ENCODE measurements at places on chromosomes 3 and 15.

GRCh38 chr3:8489278-8489792 lies 12.3 kb upstream of the LMCD1 start:
- DNase-seq: no peak

- DNase-seq: no peak
These were observed 54.5 kb upstream of the APEH start for GRCh38 chr3:49619649-49620048.

DNA sequence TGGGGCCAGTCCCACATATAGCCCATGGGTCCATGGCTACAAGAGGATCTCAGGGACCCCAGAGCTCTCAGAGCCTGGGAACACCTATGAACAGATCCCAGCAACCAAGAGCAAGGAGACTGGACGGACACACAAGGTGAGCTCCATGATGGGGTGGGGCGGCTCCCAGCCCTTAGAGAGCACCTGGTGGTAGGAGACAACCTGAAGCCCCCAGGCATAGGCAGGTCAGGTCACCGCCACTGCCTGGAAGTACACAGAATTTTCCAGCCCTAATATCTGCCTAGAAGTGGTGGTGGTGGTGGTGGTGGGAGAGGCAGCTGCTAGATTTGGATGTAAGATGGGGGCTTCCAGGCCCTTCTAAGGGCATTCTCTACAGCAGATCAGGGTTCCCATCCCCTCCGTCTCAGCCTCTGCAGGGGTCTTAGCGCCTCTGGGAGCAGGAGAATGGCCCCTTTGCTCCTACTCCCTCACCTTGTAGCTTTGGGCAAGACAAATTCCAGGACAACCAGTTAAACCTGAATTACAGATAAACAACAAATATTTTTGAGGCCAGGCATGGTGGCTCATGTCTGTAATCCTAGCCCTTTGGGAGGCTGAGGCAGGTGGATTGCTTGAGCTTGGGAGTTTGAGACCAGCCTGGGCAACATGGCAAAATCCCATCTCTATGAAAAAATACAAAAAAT lies 9.2 kb downstream of the SH2D7 start:
- DNase-seq: no peak

- no peak for DNase-seq
These were observed 13.1 kb upstream of the VIPR1 start for GRCh38 chr3:42489116-42489936.

DNA sequence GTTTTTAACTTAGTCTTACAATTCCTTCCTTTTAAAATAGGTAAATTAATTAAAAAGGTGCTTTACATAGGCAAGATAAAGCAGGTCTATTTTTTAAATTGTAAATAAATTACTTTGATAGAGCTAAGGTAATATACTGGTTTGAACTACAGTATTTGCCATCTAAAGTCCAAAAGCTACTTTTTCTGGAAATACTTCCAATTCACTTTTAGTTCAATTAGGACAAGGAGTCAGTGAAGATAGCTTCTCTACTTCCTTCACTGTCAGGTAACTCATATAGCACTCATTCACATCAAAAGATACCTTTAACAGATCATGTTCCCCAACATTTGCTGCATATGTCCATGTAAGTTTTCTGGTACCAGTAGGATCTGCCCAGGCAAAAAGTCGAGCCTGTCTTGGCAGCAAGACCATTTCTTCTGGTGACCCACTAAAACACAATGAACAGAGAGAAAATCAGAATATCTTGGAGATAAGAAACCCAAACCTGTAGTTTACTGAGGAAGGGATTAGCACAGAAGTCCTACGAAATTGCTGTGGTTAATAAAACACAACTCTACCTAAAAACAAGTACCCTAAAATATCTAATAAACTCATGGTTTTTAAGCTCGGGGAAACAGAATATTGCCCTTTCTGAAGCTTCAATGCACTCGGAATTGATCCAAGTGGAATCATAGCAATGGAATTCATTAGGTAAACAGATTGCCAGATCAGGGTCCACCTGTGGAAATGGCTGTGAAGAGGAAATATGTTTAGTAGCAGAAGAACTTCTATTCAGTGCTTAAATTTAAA lies 153.1 kb downstream of the VPS13C start:
- DNase-seq: no peak

- peak; percentile 24 for DNase-seq
These were observed 276.7 kb upstream of the RARB start for GRCh38 chr3:25151281-25151902.

GRCh38 chr3:71421820-71422566 lies 161.5 kb downstream of the FOXP1 start:
- DNase-seq: no peak

GRCh38 chr3:45548681-45549075 lies 45.9 kb upstream of the LIMD1 start:
- peak; percentile 81 for DNase-seq

DNA sequence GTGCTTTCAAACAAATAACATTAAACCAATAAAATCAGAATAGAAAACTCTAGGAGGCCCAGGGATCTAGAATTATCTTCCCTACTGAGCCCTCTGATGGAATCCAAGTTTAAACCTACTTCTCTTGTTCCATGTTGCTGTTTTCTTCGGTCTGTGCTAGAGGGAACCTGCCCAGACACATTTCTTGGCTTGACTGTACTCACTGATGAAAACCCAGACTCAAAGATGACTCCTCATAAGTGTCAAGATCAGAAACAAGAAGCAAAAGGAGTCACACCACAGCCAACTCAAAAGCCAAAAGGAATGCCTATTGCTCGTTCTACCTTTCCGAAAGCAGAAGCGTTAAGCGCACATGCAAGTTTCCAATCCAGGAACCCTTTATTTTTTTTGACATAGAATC lies 31.6 kb downstream of the SCAP start:
- no peak for DNase-seq

- no peak for DNase-seq
These were observed 222.6 kb upstream of the NECTIN3 start for GRCh38 chr3:110849064-110849463.

DNA sequence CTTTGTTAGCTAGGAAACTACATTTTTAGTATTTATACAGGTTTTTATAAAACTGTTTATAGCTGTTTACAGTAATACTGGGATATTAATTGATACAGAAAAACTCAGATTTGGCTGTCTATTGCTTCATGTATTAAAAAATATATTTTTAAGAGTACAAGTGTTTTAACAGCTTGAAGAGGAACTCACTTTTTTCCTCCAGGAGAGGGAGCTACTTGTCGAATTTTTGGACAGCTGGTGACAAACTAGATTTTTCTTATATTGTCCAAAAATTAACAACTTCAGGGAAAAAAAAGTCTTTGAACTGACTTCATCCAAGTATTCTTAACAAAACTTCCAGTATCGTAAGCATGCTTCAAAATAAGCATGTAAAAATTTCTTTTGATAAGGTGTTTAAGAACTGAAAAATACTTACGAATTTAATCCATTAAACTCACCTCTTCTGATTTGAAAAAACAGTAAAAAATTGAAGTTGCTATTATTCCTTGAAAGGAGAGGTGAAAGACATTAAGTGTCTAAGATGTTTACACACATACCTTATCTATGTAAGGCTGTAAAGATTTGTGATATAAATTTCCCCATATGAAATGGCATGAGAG lies 4.0 kb downstream of the DIPK2A start:
- peak; percentile 64 for DNase-seq

DNA sequence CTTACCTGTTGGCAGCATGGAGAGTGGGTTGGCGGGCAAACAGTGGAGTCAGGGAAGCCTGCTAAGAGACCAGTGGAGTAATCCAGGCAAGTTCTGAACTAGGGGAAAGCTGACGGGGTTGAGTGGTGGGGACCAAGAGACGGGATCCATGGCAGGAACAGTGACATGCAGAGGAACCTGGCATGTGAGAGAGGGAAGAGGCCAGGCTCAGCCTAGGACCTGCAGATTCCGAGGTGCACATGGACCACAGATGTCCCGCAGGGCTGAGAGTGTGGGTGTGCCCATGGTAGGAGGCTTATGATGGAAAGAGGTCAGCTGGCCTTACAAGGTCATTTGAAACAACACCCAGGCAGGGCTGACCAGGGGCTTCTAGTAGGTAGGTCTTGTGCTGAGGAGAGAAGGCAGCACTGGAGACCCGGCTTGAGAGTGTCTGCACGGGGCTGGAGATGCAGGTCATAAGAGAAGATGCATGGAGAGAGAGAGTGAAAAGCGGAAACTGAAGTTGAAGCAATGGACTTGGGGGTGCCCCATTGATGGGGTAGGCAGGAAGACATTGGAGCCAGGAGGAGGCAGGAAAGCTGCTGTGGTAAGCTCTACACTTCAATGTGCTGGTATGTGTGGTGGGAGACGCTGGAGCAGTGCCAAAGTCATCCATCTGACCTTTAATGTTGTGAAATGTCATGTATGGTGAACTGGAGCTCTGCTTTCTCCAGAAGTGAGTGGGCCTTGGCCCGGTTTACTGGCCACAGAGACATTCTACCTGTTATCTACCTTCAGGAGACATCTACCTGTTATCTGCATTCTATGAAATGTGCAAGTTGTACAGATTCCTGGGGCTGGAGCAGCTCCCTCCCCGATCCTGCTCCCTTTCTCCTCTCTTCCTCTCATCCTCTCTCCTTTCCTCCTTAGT lies 4.6 kb downstream of the SPSB4 start:
- no peak for DNase-seq

GRCh38 chr3:42678447-42678846 lies 6.9 kb upstream of the KLHL40 start:
- DNase-seq: no peak

GRCh38 chr3:64422192-64422591 lies 196.9 kb upstream of the PRICKLE2 start:
- DNase-seq: peak; percentile 17

GRCh38 chr15:98815207-98815606 lies 166.9 kb downstream of the IGF1R start:
- DNase-seq: no peak

- peak; percentile 63 for DNase-seq
These were observed 51.5 kb upstream of the GSK3B start for GRCh38 chr3:120145542-120146285.

DNA sequence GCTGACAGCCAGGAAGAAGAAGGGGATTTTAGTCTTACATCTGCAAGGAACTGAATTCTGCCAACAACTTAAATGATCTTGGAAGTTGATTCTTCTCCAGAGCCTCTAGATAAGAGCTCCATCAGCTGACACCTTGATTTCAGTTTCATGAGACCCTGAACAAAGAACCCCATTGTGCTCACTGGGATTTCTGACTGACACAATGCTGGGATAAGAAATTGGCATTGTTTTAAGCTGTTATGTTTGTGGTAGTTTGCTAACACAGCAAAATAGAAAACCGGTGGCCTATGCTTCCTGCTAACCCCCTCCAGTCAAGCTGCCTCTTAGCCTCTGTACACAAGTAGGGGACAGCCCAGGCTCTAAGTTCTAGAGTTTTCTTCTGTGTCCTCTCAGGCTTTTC lies 36.2 kb downstream of the MASP1 start:
- DNase-seq: no peak

DNA sequence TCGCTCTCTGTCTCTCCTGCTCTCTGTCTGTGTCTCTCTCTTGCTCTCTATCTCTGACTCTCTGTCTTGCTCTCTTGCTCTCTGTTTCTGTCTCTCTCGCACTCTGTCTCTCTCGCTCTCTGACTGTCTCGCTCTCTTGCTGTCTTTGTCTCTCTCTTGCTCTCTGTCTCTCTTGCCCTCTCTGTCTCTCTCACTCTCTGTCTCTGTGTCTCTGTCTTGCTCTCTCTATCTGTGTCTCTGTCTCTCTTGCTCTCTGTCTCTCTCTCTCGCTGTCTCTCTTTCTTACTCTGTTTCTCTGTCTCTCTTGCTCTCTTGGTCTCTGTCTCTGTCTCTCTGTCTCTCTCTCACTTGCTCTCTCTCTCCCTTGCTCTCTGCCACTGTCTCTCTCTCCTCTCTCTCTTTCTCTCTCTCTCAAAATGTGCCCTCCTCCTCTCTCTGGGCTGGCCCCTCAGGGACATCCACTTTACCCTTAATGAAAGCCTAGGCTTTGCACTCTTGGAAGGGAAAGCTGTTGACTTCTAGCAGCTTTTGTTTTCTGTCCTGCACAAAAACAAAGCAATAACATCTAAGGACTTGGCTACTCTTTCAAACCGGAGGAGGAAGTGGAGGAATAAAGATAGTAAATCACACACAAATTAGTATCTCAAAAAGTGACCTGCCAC lies 73.9 kb upstream of the NR2E3 start:
- no peak for DNase-seq

DNA sequence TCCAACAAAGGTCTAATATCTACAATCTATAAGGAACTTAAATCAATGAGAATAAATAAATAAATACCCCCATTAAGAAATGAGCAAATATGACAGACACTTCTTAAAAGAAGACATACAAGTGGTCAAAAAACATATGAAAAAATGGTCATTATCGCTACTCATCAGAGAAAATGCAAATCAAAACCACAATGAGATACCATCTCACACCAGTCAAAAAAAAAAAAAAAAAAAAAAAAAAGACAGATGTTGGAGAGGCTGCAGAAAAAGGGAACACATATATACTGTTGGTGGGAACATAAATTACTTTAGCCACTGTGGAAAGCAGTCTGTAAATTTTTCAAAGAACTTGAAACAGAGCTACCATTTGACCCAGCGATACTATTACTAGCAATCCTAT lies 31.6 kb upstream of the OR5H6 start:
- DNase-seq: no peak

DNA sequence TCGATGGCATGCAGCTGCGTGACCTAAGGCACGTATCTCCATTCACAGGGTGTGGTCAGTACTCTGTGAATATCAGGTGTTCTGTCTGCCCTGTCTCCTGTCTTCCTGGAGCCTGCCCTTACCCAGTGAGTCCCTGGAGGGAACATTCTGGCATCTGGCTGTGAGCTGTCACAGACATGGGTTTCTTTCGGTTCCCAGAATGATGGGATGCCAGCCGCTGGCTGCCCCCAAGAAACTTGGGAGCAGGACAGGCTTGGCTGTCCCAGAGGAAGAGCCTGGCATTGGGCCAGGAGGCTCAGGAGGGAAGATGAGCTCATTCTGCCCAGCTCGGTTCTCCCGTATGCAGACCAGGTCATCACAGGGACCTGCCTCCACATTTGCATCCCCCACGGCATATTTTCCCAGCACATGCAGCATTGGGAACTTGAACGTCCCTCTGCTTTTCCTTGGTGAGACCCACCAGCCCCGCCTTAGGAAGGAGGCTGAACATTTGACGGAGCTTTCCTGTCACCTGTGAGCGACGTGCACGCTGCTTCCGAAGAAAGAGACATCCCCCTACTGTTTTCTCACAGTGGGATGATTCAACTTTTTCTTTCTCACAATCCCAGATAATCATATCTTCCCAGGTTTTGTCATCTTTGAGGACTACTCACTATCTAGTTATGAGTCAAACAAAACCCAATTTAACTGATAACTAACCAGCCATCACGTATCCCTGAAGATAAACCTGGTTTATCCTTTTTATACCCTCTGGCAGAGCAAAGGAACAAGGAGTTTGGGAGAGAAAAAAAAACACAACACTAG lies 22.0 kb upstream of the PGPEP1L start:
- DNase-seq: no peak

DNA sequence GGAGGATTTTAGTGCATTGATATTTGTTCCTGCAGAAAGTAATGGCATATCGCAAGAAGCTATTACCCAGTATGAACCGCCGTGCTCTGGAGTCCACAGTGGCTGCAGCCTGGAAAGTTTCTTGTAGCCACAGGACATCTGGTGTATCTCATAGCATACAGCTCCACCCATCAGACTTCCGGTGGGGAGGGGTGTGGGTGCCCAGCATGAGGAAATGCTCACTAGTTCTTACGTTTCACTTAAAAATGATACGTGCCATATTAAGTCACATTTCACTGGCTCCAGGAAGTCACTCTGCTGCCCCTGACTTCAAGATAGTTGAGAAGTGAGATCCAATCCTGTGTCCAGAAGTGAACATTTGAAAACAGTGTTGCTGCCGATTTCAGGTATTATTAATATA lies 990.4 kb downstream of the GBE1 start:
- DNase-seq: peak; percentile 9

Data from fibroblast of upper back skin (primary cell).